ENCODE measurements at places on chromosomes 3 and 15. TPM values are rescaled to one million over a fixed set of nuclear protein-coding genes. Genes with fewer than 3 reads are reported as not detected.

DNA sequence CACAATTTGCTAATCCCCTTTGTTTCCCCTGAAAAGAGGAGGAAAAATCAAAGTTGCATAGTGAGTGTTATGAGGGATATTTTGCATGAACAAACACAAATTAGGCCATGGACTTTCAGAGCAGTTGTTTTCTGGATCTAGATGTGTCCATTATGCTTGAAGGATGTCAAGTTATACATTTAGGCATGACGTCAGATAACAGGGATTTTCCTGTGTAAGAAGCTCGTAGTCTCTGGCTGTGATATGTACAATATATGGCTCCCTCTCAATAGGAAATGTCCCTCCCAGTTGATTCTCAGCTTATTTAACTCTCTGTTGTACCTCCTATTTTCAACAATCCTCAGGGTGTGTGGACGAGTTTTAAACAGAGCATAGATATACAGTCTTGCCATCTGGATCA lies 171.0 kb downstream of the RBMS3 start:
- no peak for DNase-seq

DNA sequence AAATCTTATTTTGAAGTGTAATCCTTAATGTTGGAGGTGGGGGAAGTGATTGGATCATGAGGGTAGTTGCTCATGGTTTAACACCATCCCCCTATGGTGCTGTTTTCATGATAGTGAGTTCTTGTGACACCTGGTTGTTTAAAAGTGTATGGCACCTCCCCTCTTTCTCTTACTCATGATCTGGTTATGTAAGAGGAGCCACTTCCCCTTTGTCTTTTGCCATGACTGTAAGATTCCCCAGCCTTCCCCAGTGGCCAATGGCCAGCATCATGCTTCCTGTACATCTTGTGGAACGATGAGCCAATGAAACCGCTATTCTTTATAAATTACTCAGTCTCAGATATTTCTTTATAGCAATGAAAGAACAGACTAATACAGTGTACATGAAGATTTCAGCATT lies 39.8 kb upstream of the GMNC start:
- no peak for DNase-seq

Gene ANKRD34C
- total RNA-seq: not detected

DNA sequence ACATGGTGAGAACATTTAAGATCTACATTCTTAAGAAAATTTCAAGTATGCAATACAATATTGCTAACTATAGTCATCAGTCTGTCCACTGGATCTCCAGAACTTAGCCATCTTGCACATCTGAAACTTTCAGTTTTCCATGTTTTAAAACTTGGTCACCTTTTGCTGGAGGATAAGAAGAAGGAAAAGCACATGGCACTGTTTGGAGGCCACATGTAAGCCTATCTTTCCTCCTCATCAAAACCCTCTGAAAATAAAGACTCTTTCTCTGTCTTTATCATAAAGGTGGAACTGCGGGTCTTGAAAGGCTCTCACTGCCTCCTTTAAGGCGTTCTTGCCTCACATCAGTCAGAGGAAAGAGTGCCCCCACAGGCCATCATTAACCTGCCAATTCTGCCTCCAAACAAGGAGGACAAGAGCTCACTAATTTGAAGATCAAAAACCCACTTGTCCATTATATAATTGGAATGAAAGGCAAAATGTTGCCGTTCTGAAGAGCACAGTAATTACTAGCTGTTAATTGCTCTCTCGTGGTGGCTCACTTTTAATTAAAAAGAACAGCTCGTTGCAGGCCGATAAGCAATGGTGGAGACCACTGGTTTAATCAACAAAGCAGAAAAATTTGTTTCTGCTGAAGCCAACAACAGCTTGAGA lies 157.8 kb downstream of the MECOM start:
- DNase-seq: no peak

DNA sequence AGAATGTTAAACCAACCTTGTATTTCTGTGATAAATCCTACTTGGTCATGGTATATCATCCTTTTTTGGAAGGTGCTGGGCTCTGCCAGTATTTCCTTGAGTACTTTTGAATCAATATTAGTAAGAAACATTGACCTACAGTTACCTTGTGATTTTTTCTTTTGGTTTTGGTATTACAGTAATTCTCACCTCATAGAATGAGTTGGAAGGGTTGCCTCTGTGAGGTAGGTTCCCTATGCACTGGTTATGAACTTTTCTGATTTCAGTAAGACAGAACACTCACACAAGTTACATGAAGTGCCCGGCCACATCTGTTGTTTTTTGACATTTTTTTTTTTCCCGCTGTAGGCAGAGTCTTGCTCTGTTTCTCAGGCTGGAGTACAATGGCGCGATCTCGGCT lies 20.0 kb downstream of the PCCB start:
- DNase-seq: no peak

Gene NDN
- 41.6 TPM for total RNA-seq

Gene CKMT1A
- 0.43 TPM for total RNA-seq

- no peak for DNase-seq
Measured at GRCh38 chr3:85912980-85913379, 954.2 kb downstream of the CADM2 start.

GRCh38 chr15:58069008-58069407 lies 3.5 kb upstream of the ALDH1A2 start:
- no peak for DNase-seq

Gene CHRFAM7A
- 1.7 TPM for total RNA-seq

DNA sequence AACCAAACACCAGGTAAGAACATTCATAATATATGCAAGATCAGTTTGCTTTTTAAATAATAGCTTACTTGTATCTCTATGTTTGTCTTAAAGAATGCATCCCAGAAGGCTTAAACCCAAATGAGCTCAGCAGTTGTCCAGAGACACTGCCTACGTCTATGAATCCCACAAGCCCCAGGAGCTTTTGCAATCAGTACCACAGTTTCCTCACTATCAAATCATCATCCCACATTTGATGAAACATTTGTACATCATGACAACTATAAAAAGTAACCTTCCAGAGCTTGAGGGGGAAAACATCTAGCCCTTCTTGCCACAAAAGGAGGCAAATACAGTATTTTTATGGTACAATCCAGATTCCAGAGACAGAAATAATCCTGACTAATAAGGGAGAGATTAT lies 63.7 kb downstream of the ATP8B4 start:
- DNase-seq: peak; percentile 28

- no peak for DNase-seq
Measured at GRCh38 chr15:78808550-78808949, 2.7 kb downstream of the ADAMTS7 start.

- peak; percentile 71 for DNase-seq
Measured at GRCh38 chr15:24848050-24848449, 106.7 kb upstream of the SNRPN start.

Gene CYP1A1
- 0.12 TPM for total RNA-seq

GRCh38 chr3:163766112-163766511 lies 1312.2 kb downstream of the SI start:
- no peak for DNase-seq

DNA sequence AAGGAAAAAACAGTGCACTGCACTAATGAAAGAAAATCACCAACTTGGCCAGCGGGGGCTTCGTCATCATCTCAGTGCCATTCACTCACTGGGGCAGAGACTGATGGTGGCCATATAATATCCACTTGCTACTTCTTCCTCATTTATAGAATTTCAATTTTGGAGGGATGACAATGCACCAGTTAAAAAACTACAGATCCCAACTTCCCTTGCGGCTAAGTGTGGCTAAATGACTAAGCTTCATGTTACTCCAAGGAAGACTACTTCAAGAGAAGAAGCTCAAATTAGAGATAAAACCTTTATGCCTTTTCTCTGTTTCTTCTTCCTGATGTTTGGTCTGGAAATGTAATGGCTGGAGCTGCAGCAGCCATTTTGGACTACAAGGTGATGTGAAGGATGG lies 38.8 kb downstream of the NGLY1 start:
- no peak for DNase-seq

DNA sequence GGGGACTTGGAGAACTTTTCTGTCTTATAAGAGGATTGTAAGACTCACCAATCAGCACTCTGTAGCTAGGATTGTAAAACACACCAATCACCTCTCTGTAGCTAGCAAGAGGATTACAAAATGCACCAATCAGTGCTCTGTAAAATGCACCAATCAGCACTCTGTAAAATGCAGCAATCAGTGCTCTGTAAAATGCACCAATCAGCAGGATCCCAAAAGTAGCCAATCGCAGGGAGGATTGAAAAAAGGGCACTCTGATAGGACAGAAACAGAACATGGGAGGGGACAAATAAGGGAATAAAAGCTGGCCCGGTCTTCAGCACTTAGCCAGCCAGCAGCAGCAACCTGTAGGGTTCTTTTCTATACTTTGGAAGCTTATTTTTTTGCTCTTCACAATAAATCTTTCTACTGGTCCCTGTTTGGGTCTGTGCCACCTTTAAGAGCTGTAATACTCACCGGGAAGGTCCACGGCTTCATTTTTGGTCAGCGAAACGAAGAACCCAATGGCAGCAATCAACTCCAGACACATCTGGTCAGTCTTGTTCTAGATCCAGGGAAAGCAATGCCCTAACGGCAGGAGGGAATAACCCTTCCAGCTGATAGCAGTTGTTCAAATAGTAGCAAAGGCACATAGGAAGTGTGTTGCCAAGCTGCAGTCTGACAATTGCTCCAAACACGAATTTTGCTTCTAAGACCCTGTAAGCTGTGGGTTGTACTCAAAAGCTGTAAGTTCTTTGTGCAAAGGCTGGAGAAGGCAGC lies 135.6 kb downstream of the TJP1 start:
- no peak for DNase-seq

Gene TGM5
- total RNA-seq: not detected

Gene EXD1
- total RNA-seq: not detected

DNA sequence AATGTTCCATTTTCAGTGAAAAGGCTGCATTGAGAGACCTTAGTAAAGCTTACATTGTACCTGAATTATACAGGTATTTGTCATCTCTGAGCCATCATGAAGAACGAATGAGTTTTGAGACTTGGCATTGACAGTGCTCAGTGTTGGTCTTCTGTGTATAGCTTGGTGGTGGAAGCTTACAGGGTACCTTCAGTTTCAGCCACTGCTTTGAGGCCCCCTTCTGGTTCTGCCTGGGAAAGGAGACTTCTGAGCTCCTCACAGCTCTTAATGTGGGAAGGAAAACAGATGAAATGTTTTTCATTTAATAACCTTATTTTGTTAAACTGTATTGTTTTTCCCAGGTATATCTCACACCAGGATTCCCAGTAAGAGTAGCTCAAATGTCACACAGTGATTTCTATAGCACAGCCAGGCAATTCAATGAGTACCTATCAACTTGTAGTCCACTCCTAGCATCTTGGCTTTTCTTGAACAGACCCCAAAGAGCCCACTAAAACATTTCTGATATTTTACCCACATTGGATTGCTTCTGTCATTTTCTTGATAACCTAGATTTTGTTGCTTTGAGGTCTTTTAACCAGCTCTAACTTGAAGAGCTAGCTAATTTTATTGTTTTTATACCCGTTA lies 5.6 kb downstream of the SERPINI1 start:
- no peak for DNase-seq

DNA sequence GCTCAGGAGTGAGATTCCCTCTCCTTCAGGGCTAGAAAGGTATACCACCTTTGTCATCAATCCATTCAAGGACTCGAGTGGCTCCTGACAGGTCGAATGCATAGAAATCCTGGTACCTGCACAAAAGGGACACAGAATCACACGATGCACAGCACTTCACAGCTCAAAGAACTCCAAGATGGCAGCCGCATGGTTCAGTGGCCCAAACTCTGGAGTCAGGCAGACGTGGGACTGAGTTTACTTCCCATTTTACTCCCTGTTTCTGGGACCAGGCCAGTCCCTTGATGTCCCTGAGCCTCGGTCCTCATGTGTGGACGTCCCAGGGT lies 536 bp downstream of the WDR73 start:
- no peak for DNase-seq

Gene ACTRT3
- 1.7 TPM for total RNA-seq

Gene FSIP1
- 0.47 TPM for total RNA-seq

Gene ADGRG7
- total RNA-seq: not detected

Data from right cardiac atrium (tissue), 5 donors.